ENCODE measurements at places on chromosomes 1 and 21. TPM values are rescaled to one million over a fixed set of nuclear protein-coding genes. Genes with fewer than 3 reads are reported as not detected.
A peak's percentile ranks its signal among the peaks of the same experiment; 100 is the strongest.

The LDLRAD1 gene
- not detected for total RNA-seq

DNA sequence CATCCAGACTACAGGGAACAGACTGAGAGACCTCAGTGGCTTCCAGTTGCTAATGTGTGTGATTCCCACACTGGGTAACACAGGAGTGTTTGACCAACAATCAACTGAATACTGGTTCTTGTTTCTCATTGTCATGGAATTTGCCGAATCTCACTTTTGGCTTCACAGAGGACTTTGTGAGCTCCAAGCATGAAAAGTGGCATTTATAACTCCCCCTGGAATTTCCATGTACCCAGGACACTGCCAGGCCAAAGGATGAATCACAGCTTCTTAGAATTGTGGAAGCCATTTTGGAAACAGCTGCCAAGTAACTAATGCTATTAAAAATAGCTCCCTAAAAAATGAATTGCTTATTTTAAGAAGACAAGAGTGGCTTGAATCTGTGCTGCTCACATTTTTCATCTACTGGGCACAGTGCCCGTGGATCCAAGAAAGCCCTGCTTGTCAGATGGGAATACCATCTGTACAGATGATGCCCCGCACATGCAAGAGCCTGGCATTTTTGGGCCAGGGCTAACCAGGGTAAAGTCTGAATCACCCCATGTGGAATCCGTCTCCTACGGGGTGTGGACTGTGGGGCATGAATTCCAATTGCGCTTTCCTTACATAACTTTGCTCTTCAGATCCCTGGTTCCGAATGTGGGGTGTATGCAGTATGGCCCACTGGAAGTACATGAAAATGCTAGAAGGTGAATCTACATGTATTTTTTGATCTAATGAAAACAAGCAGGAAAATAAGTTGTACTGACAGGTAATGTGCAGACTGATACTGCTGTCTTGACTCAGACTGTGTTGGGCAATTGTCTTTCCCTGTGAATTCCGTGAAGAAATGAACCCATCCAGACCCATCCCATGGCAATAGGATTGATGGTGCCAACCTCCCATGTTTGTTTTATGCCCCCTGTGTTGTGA, 487.3 kb downstream of the SIPA1L2 start:
- H3K4me1 ChIP-seq = no peaks in the 10 kb centered on the region
- H3K27ac ChIP-seq = peak overlapping the region; percentile 39
- H3K27me3 ChIP-seq = no peaks in the 10 kb centered on the region
- no peaks in the 10 kb centered on the region for H3K36me3 ChIP-seq
- H3K4me3 ChIP-seq = no peak overlapping the region
- DNase-seq = peak; percentile 19

The OR2L2 gene
- not detected for total RNA-seq

DNA sequence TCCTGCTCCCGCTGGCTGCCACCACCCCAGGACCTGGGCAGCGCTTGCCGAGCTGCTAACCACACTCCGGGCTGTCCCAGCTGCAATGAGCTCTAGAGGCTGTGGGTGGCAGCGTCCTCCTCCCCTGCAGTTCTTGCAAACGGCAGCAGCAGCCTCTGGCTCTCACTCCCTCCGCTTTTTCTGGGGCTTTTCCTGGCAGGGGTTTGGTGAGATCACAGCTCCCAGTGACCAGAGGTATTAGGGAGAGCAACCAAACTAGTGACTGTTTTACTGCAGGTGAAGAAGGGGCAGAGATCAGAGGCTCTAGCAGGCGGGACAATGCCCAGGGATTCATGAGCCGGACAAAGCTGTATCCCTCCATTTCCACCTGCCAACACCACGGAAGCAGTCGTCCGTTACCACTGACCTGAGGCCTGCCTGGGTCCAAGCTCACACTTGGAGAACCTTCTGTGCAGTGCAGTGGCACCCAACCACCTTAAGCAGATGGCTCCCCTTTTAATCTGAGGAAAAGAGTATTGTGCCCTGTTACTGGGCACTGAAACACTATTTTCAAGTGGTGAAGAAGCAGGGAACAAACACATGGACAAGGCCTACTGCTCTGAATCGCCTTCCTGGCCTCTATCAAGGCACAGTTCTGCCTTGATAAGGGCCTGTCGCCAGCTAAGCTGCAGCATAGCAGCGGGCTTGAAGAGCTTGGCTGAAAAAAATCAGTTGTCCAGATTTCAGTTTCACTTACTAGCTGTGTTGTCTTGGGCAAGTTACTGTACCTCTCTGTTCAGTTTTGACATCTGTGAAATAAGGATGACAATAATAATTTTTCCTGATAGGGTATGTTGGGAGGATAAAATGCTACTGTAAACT, at the start of gene F5:
Gene F5, minus strand, starts transcription at position 87 of the 861 bp plus-strand sequence. CDS start 95 bp downstream, outside the sequence.
- H3K4me3 ChIP-seq = no peak within 1 kb of the TSS
- H3K4me1 ChIP-seq = peaks cover 10% of the 10 kb centered on the region
- H3K27ac ChIP-seq = peak within 1 kb of the TSS; percentile 8
- peak; percentile 75 for DNase-seq

The FAM72B gene
- not detected for total RNA-seq

- H3K36me3 ChIP-seq = no peaks in the 10 kb centered on the region
- H3K4me1 ChIP-seq = peaks cover 3% of the 10 kb centered on the region
- DNase-seq = no peak
- H3K27ac ChIP-seq = no peak overlapping the region
- H3K27me3 ChIP-seq = no peaks in the 10 kb centered on the region
Observed at GRCh38 chr1:60994369-60994768, 88.0 kb upstream of the NFIA start.

DNA sequence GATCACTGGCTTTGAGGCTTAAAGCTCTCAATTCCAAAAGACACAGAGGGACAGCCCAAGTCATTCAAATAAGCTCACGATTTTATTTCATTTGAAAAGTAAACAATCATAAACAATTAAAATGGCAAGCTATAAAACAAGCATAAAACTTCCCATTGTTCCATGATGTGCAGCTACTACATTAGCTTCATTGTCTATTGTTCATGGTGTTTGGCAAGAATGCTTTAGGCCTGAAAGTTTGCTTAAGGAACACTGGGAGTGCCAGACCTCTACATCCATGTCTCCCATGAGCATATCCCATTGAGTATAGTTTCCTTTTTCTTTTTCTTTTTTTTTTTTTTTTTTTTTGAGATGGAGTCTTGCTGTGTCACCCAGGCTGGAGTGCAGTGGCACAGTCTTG, 286.1 kb upstream of the ESRRG start:
- H3K4me3 ChIP-seq = no peak overlapping the region
- H3K27me3 ChIP-seq = no peaks in the 10 kb centered on the region
- H3K27ac ChIP-seq = no peak overlapping the region

The CGN gene
- total RNA-seq = 7.8 TPM

GRCh38 chr1:41169799-41170180, 72.3 kb downstream of the SCMH1 start:
- no peaks in the 10 kb centered on the region for H3K27me3 ChIP-seq
- H3K4me3 ChIP-seq = no peak overlapping the region
- no peak for DNase-seq
- no peaks in the 10 kb centered on the region for H3K4me1 ChIP-seq
- no peaks in the 10 kb centered on the region for H3K36me3 ChIP-seq
- H3K27ac ChIP-seq = no peak overlapping the region

GRCh38 chr1:111272081-111272480, 18.6 kb upstream of the CHIA start:
- H3K27me3 ChIP-seq = no peaks in the 10 kb centered on the region
- H3K27ac ChIP-seq = no peak overlapping the region
- H3K4me1 ChIP-seq = peaks cover 20% of the 10 kb centered on the region
- H3K4me3 ChIP-seq = no peak overlapping the region
- H3K36me3 ChIP-seq = no peaks in the 10 kb centered on the region
- DNase-seq = no peak

The AKR7A3 gene
- 3.5 TPM for total RNA-seq

DNA sequence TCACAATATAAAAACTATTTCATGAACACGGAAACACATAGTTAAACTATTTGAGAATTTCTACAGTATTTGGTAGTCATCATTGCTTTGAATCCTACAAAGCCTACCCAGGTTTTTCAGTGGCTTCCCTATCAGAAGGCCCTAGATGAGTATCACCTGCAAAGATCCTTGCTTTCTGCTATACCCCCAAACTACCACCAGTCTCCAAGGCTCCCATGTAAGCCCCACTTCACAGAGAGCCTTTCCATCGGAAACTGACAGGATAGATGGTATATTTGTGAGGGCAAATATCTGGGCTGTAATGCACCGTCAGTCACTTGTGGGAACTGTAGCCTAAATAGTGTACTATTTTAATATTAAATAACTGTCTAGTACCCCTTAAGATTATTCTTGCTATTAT, 674.3 kb downstream of the BRINP3 start:
- no peak overlapping the region for H3K4me3 ChIP-seq
- H3K27ac ChIP-seq = no peak overlapping the region
- DNase-seq = no peak

The TCHHL1 gene
- total RNA-seq = not detected

DNA sequence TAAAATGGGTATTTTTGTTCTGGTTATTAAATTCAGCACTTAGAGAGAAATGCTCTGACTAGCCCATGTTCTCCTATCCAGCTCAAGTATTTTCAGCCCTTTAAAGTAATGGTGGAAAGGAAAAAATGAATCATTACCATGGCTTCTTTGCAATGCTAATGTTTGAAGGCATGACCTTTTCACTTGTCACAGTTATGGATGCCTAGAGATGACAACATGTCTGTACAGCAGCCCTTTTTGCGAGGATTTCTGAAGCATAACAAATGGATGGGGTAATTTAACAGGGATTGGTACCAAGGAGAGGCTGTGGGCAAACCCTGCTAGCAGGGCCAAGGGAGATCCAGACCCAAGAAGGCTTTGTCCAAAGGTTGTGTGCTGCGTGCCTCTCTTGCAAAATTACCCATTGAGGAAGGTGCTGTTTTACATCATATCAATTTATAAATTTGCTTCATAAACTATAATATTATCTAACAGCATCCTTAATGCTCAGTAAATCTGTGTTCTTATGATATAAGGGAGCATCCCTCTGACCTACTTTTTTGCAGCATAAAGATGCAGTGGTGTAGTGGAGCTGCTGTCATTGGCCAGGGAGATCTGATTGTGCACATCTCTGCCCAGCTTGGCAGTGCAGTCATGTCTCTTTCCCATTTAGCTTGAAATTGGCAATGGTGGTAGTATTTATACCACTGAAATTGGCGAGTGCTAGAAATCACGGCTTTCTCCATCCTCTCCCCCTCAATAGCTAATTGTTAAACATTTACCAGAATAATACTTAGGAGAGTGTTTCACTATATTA, 327.1 kb downstream of the PCP4 start:
- no peak overlapping the region for H3K4me3 ChIP-seq
- no peak for DNase-seq
- H3K4me1 ChIP-seq = no peaks in the 10 kb centered on the region
- no peaks in the 10 kb centered on the region for H3K27me3 ChIP-seq
- no peaks in the 10 kb centered on the region for H3K36me3 ChIP-seq

The EDARADD gene
- total RNA-seq = 11.8 TPM

GRCh38 chr21:44428281-44428960, 26.9 kb upstream of the LRRC3 start:
- no peak for DNase-seq
- no peaks in the 10 kb centered on the region for H3K4me1 ChIP-seq
- H3K36me3 ChIP-seq = no peaks in the 10 kb centered on the region
- no peak overlapping the region for H3K4me3 ChIP-seq

The TMOD4 gene
- not detected for total RNA-seq

- H3K4me1 ChIP-seq = peaks cover 7% of the 10 kb centered on the region
- H3K27ac ChIP-seq = no peak overlapping the region
- no peak overlapping the region for H3K4me3 ChIP-seq
- H3K36me3 ChIP-seq = no peaks in the 10 kb centered on the region
- no peaks in the 10 kb centered on the region for H3K27me3 ChIP-seq
Observed at GRCh38 chr1:202259705-202260104, 66.1 kb downstream of the LGR6 start.

GRCh38 chr1:173002891-173003838, 47.6 kb downstream of the TNFSF18 start:
- H3K27me3 ChIP-seq = no peaks in the 10 kb centered on the region
- no peak overlapping the region for H3K4me3 ChIP-seq
- no peak for DNase-seq
- no peaks in the 10 kb centered on the region for H3K36me3 ChIP-seq

The OR14K1 gene
- total RNA-seq = 1.1 TPM
